Inflammatory macrophage treated with lipopolysaccharide for 1 hour (primary cell): ENCODE measurements at places on chromosomes 3 and 15.

DNA sequence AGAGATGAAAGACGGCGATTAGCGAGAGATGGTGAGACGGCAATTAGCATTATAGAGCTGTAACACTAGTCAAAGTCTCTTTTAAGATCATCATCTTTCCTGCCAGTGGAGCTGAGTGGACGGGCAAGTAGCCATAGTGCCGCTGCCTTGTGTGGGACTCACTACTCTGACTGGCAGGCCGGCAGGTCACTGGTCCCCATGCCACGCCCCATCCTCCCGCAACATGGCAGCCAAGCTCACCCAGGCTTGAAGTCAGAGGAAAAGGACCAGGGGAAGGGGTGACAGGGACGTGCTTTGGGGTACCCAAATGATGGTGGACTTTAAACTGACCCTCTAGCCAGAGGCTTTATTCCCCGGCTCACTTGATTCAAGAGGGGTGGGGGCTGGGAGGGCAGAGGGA lies 44.6 kb upstream of the COL6A5 start:
- no peak for DNase-seq

GRCh38 chr3:44960387-44961026 lies 15.5 kb downstream of the ZDHHC3 start:
- DNase-seq = no peak

DNA sequence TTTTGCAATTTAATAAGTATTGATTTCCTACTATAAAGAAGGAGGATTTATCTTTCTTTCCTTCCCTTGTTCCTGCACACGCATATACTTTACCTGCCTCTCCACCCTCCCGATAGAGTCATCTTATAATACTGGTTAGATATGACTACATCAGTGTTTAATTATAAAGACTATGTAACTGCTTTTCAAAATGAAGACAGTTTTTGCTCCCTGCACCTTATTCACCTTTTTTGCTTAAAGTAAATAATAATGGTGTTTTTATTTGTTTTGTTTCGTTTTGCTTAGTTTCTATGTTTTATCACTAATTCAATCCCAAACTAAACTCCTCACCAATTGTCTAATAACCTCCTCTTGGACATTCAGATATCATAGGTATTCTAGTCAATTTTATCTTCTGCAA lies 101.9 kb upstream of the RORA start:
- no peak for DNase-seq

- DNase-seq = no peak
Observed at GRCh38 chr3:185825639-185826481, 1.0 kb upstream of the IGF2BP2 start.

GRCh38 chr3:109944836-109945235 lies 607.5 kb upstream of the DPPA4 start:
- DNase-seq = no peak

DNA sequence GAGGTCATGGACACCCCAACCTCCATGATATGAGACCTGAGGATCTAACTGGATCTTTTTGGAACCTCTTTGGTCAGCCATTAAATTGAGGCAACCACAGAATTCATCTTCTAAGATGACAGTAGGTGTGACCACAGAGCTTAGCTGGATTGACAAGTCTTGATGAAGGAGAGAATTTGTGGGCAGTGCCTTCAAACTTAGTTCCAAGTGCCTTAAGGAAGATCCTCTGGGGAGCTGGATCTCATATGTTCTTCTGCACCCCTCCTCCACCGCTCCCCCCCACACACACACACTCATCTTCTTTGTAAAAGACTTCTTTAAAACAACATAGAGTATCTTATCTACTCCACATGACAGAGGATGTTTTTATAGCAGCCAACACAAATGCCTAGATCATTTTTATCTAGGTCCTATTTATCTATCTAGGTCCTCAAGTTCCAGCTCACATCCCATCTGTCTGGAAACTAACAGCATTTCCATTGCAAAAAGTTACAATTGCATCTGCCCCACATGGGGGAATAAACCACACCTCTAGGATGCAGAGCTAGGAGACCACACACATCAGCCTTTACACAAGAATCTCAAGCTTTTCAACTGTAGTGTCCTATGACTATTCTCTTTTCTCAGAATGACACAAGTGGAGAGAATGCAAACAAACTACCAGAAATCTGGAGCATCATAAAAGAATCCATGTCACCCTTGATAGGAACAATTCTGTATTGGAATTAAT lies 37.4 kb downstream of the WWTR1 start:
- no peak for DNase-seq
